Left forelimb (tissue), 1 donor: ENCODE measurements at places on chromosomes 7 and 10.
A peak's percentile ranks its signal among the peaks of the same experiment; 100 is the strongest.

DNA sequence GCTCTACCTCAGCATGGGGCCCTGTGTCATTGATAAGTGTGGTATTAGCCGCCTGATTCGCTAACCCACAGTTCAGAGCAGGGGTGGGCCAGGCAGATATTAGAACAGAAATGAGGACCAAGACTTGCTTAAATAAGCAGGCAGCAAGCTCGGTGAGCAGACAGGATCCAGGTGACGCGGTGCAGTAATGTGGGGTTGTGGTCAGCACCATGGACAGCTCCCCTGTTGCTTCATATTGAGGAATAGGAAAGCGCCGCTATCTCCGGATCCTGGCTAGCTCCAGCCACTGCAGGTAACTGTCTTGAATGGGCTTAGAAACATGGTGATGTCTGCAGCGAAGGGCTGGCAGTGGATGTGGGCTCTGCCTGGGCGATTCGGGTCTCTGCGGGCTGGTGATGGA is 51.3 kb upstream of the GPR26 start:
- peak; percentile 80 for DNase-seq

DNA sequence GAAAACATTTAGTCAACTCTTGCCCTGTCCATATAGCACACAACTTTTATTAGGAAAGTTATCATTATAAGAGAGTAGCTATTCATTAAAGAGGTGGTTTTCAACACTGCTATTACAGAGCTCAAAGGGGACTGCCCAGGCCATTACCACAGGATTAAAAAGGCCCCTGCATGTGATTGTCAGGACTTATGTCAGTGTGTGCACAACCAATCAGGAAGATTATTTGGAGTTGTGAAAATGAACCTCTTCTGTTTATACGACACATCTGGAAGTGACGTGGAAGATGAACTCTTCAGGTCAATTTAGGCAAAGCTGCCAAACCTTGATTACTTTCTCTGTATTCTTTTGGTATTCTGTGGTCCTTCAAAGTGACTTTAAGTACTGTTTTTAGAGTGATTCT is 14.7 kb downstream of the CCNY start:
- DNase-seq = no peak

GRCh38 chr10:116720241-116720643 is 22.1 kb downstream of the HSPA12A start:
- no peak for DNase-seq

GRCh38 chr10:120161111-120161510 is 268.6 kb downstream of the SEC23IP start:
- DNase-seq = no peak

DNA sequence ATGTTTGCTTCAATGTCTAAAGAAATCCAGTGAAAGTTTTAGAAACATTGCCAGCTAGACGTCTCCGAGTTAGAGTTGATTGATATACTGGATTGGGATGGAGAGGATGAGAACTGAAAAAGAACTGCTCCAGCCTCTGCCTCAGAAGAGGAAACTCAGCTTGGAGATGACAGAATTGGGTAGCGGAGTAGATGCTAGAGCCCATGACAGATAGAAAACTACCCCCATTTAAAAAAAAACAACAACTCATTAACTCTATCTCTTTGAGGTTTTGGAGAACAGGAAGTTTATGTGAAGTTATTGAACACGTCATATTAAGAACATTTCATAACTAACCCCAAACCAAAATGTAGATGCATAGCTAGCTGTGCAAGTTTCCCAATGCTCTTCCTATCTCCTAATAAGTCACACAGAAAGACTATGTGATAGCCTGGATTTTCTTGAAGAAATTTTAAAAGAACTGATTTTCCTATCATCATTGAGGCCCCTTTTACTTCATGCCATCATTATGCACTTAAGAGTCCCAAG is 28.3 kb upstream of the AFAP1L2 start:
- no peak for DNase-seq

- no peak for DNase-seq
These were observed 6.9 kb downstream of the PPIF start for GRCh38 chr10:79354141-79354540.

GRCh38 chr7:84985073-84985784 is 201.6 kb downstream of the SEMA3D start:
- no peak for DNase-seq

DNA sequence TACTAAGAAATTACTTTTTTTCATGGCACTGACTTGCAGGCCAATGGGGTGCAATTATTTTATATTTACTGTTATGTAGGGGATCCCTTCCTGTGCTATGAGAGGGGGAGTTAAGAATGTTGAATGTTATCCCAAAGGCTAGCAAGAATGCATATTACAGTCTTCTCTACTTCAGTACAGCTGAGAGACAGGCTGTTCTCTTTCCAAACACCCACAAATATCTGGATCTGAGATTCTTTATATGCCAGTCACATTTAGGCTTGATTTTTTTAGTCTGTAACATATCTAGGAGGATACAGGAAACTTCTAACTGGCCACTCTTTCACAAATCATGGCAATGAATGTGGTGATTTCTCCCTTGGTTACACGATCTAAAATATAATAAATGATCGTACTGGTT is 266.4 kb upstream of the FZD8 start:
- no peak for DNase-seq

DNA sequence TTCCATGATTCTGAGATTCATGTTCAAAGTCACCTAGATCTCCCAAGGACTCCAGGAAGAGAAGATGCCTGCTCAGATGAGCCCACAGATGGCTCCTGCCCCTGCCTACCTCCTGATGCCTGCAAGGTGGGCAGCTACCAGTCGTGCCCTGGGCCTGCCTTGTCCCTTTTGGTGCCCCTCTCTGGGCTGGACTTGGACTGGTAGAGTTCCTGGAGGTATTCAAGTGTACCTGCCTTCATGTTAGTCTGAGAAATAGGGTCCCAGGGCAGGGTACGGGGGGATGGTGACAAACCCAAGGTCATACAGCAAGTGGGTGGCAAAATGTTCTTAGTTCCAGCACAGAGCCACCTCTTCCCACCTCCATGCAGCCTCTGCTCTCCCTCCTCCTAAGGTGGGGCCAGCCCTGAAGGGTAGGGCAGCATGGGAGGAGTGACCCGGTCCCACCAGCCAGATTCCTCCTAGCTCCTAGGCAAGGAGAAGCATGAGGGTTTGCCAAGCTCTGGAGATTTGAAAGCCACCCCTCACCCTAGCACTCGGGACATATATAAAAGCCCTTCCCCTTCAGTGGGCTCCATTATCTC is 80.8 kb upstream of the UNC5B start:
- no peak for DNase-seq

GRCh38 chr10:119933179-119933578 is 40.6 kb downstream of the SEC23IP start:
- DNase-seq = no peak

GRCh38 chr10:132135053-132135872 is 51.5 kb upstream of the DPYSL4 start:
- no peak for DNase-seq

GRCh38 chr10:1829712-1830111 is 92.4 kb upstream of the ADARB2 start:
- DNase-seq = no peak

DNA sequence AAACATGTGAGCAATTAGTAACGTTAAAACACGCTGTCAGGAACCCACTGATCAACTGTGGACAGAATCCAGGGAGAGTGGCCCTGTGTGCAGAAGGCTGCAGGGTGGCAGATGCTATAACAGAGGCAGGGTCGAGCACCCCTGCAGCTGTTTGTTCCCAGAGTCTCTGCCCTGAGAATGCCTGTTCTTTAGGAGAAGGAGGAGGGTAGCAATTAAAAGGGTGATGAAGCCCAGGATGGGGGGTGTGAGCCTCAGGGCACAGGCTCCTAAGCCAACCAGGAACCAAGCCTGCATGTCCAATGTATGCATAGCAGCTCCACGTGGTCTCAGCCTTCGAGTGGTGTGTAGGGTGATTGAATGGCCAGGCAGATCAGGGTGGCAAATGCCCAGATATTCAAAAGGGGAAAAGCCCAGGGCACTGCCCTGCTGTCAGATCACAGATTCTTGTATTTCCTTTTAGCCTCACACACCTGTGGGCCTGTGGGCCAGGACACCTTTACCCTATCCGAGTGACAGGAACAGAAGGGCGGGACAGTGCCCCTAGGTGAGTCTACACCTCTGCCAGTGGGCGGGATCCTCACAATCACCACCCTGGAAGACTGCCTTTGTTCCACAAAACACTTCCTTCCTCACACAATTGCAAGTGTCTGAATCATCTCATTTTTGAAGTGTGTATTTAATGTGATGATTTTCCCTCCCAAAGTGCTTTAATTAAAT is 7.3 kb downstream of the WDFY4 start:
- DNase-seq = no peak

DNA sequence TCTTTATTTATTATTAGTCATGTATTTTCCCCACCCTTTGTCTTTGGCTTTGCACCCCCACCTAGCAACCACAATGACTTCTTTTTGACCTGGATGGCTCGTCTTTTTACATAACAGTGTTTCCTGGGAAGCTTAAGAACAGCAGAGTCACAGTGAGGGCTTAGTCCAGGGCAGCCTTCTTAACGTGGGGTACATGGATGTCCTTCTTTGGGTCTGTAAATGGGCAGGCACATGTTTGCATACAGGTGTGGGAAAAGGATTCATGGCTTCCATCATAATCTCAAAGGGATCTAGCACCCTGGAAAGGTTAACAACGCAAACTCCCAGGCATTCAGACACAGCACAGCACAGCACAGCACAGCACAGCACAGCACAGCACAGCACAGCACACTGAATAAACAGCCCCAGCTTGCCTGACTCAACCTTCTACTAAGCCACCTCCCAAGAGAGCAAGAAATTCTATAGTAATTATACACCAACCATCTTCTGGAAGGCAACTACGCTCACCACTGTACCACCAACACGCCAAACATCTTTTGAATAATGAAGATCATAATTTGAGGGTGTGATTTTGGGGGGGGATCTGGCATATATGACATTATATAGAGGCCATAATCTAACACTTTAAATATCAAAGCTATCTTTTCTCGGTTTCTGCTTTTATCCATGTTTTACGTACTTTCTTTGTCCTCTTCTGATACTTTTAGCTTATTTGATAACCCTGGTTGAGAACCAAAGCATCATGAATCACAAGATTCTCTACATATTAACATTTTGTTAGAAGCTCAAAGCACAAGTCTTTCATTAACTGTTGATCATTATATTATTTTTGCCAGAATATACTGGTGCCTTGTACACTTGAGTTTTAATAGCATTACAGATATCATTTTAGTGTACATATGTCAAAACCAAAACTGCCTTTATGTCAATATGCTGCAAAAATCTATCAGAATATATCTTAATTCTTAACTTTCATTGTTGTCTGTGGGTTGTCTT is 177.2 kb upstream of the KLF14 start:
- no peak for DNase-seq

GRCh38 chr7:101590663-101591435 is 38.2 kb downstream of the MYL10 start:
- DNase-seq = no peak

DNA sequence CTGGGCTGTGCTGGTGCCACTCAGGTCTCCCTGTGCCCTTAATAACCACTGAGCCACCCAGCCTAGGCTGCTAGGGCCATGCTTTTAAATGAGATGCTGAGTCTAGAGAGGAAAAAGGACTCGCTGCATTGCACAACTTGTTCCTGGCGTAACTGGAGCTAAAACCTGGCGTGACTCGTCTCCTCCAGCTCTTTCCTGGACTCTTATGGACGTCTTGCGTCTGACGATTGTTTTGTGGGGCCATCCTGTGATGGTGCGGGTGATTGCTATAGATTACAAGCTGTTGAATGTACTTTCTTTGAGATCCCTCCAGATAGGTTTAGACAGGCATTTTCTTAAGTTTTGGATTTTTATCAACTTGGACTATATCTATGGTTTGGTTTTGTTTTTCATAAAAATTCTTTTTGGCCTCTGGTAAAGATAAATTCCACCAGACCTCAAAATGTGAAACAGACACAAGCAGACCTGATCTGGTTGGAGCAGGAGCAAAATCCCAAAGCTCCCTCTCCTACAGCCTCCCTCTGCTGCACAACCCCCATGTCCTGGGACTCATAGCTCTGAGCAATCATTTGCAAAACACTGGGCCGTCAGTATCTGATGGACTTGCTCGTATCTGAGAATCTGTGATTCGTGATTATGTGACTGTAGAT is 230.3 kb downstream of the ARHGAP12 start:
- DNase-seq = no peak

- no peak for DNase-seq
These were observed 27.6 kb upstream of the MKRN1 start for GRCh38 chr7:140506788-140507464.

DNA sequence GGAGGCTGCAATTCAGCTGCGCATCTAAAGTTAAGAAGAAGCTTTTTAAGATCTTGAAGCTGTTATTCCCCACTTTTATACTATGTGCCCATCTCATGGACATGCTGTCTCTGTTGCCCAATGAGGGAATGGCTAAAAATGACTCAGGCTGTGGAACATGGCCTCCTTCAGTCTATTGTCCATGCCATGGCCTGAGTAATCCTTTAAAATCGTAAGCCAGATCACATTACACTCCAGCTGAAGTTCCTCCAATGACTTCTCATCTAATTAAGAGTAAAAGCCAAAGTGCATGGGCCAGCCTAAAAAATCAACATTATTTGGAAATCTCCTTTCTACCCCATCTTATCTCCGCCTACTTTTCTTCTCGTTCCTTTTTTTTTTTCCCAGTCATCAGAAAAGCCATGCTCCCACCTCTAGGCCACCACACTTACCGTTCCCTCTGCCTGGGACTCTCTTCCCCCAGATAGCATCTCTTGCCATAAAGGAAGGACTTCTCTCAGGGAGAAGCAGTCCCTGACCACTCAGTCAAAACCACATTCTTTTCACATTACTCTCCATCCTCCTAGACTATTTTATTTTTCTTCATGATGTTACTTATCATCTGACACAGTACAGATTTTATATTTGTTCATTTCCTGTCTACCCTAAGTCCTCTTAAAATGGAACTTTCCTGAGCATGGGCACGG is 337.4 kb downstream of the PRPF18 start:
- DNase-seq = no peak

- no peak for DNase-seq
These were observed 37.0 kb upstream of the PURB start for GRCh38 chr7:44922351-44922694.

DNA sequence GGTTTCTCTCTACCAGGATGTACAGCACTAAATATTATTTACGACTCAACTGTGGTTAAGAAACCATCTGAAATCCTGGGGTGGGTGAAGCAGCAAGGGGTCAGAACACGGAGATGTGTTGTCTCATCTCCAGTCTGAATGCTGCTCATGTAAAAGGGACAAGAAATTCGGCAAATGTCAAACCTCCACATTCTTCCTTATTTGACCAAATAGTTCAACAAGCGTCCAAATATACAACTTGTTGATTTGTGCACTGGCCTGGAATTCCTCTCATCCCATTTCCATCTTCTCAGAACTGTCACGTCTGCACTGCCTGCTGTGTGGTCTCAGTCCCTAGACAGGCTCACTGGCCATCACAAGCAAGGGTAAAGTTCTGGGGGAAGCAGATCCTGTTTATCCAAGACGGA is 520.0 kb downstream of the PARD3 start:
- no peak for DNase-seq

- no peak for DNase-seq
These were observed 40.1 kb downstream of the ELMO1 start for GRCh38 chr7:37408291-37409228.
